LoVo (cell line): ENCODE measurements at places on chromosomes 2 and 18.

- DNase-seq: no peak
These were observed 80.1 kb upstream of the NPAS2 start for GRCh38 chr2:100739735-100740432.

- DNase-seq: no peak
These were observed 4.4 kb upstream of the NEU4 start for GRCh38 chr2:241804326-241805229.

GRCh38 chr2:182553483-182553882, 126.6 kb upstream of the PDE1A start:
- DNase-seq: no peak

GRCh38 chr2:1898461-1899395, 154.4 kb upstream of the PXDN start:
- no peak for DNase-seq
